ENCODE measurements at places on chromosomes 3 and 15.

GRCh38 chr3:196232154-196232881 is 16.0 kb downstream of the SLC51A start:
- DNase-seq: no peak

DNA sequence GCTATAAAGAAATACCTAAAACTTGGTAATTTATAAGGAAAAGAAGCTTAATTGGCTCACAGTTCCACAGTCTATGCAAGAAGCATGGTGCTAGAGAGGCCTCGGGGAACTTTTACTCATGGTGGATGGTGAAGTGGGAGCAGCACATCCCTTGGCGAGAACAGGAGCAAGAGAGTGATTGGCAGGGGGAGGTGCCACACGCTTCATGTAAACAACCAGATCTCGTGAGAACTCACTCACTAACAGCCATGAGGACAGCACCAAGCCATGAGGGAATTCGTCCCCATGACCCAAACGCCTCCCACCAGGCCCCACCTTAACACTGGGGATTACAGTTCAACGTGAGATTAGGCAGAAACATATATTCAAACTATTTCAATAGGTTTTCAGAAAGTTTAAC is 28.0 kb downstream of the GABRB3 start:
- DNase-seq: no peak

DNA sequence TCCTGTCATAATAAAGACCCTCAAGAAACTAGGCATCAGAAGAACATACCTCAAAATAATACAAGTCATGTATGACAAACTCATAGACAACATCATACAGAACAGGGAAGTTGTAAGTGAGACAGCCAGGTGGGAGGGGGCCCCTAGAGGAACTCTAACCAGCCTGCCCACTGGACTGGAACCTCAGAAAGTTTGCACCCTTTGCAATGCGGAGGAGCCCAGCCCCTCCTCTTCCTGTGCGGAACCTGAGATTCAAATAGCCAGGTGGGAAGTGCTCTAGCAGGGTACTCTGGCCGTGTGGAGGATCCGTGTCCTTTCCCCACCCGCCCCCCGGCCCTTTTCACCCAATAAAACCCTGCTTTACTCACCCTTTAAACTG is 387.0 kb upstream of the CBLB start:
- no peak for DNase-seq

- DNase-seq: no peak
These were observed 11.8 kb downstream of the KLF13 start for GRCh38 chr15:31338318-31338878.

DNA sequence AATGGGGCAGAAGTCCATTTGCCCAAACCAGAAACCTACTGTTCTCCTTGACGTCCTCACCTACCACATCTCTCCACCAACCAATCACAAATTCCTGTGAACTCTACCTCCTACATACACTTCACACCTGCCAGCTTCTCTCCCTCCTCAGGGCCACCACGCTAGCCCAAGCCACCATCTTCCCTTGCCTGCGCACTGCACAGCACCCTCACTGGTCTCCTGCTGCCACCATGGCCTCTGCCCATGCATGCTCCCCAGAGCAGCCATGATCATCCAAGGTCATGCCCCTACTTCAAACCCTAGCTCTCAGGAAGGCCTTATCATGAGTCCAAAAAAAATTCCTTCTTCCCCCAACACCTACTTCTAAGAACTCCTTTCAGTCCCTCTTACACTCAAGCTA is 1.1 kb upstream of the EPHB3 start:
- no peak for DNase-seq

DNA sequence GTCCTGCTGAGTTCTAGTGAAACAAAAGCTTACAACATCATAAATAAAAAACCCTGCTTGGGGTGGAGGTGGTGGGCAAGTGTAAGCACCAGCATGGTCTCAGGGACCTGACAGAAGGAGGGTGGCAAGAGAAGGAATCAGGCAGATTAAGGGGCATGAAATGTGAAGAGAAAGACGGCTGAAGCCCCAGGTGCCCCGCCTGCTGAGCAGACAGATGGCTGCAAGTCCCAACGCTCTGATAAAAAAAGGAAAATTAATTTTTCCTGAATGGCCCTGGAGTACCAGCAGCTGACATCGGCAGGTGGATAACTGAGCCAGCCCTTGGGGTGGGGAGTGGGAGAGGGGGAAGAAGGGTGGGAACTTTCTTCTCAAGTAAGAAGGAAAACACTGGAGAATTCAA is 137.9 kb downstream of the XXYLT1 start:
- DNase-seq: no peak

DNA sequence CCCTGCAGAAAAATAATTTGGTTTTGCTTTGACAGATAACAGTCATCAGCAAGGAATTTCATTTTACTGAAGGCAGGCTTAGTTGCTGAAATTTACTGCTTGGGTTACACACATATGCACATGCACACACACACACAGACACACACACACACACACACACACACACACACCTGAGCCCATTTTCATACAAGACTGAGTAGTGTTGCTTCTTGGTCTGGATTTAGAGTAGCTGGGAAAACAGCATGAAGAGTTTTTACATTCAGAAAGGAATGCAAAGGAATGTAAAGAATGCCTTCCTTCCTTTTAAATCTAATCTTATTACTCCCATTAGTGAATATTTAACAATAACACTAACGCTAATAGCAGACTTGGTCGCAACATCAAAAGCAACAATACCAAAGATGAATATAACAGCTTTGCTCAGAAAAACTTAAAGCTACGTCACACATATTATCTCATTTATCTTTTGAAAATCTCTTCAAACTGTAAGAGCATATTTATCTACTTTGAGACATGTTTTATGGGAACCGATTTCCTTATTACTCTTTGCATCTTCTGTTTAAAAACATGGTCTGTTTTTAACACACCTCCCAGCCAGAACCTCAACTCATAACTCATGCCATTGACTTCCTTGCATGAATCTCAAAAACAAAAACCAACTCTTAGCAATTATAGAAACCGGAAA is 32.5 kb downstream of the RFTN1 start:
- DNase-seq: no peak

- no peak for DNase-seq
These were observed 60.2 kb upstream of the ABHD2 start for GRCh38 chr15:89028036-89028435.

DNA sequence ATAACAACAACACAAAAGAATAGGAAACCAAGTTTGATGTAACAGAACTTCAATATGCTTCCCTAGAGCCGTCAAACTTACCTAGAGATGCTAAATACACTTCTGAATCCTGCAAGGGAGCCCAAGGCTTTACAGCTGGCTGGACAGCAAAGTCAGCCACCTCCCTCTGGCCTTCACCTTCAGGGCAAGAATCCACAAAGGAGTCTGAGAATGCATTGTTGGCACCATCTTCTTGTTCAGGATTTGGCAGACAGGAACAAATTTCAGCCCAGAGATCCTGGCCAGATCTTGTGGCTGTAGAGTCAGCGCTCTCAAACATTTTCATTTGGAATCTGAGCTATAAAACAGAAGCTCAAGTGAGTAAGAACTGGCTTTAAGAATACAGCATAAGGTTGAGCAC is 2.2 kb downstream of the CCDC32 start:
- DNase-seq: no peak

DNA sequence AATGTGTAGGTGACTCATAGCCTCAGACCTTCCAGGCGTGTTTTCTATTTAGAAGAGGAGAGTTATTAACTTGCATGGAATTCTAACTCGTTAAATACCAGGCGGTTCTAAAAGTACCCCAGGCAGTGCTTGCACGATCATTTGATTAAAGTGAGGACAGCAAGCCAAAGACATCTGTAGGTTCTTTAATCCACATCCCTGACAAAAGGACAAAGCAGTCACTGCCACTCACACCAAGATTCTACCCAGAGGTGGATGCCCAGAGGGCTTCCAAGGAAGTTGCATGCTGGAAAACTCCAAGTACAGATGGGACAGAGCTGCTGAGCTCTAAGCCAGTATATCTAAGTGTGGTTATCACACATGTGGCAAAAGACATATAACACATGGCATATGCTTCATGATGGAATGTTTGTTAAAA is 372.1 kb downstream of the ROBO2 start:
- DNase-seq: no peak

DNA sequence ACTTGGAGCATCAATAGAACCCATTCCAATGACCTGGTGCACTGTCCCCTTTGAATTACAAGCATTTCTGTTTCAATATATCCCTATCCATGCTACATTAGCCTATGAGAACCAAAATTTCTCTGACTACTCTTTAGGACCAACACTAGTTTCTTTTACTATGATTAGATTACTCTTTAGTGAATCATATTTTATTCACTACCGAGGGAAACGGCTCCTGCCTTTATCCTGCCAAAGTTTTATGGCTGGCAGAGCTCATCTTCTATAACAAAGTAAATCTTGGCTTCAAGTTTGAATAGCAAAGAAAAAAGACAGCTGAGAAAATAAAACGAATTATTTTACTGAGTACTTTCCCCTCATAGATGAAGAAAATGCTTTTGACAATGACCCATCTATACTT is 120.9 kb downstream of the SLC9A9 start:
- DNase-seq: no peak

DNA sequence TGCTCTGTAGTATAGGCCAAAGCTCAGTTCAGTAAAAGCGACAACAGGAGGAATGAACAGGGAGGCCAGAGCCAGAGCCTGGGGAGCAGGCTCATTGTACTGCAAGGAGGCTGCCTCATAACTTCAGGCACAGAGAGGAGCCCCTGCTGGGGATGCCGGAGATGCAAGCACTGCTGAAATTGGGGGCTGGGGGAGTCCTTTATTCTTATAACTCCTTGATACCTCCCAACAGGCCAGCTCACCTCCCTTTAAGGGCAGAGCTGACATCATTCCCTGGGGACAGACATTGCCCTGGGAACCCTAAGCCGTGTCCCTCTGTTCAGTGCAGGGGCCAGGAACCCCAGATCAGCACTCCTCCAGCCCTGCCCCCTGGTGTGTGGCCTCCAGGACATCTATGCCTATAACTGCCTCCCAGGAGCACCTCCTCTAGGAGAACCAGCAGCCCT is 83.8 kb upstream of the MRPS22 start:
- DNase-seq: no peak

DNA sequence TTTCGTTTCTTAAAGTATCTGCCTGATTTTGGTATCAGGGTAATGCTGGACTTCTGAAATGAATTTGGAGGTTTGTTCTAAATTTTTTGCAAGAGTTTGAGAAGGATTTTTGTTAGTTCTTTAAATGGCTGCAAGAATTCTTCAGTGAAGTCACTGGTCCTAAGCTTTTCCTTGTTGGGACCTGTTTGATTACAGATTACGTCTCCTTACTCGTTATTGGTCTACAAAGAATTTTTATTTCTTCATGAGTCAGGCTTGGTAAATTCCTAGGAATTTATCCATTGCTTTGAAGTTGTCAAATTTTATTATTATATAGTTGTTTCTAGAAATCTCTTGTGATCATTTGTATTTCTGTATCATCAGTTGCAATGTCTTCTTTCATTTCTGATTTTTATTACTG is 196.0 kb downstream of the DPH6 start:
- no peak for DNase-seq

GRCh38 chr3:172608575-172608974 is 85.3 kb upstream of the TNFSF10 start:
- DNase-seq: no peak

DNA sequence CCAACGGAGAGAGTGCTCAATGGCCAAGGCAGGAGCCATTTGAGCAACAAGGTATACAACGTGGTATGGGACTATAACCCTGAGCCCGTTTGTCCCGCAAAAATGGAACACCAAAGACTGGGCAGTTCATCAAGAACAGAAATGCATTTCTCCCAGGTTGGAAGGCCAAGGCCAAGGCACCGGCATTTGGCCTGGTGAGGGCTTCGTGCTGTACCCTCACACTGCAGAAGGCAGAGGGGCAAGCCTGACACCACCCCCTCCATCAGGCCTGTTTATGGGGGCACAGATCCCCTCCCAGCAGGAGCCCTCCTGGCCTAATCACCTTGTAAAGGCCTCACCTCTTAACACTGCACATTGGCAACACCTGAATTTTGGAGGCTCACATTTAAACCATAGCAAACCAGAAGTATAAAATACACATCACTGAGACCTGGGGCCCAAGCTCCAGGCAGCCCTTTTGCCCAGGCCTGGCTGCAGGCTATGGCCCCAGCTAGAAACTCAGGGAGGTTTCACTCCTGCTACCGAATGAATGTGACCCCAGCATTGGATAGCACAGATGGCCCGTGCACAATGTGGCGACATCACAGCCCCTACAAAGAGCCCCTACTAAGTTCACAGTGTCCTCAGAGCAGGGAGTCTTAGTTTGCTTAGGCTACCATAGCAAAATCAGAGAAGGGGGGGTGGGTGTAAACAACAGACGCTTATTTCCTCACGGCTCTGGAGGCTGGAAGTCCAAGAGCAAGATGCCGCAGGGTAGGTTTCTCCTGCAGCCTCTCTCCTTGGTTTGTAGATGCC is 47.1 kb downstream of the KLF15 start:
- no peak for DNase-seq

DNA sequence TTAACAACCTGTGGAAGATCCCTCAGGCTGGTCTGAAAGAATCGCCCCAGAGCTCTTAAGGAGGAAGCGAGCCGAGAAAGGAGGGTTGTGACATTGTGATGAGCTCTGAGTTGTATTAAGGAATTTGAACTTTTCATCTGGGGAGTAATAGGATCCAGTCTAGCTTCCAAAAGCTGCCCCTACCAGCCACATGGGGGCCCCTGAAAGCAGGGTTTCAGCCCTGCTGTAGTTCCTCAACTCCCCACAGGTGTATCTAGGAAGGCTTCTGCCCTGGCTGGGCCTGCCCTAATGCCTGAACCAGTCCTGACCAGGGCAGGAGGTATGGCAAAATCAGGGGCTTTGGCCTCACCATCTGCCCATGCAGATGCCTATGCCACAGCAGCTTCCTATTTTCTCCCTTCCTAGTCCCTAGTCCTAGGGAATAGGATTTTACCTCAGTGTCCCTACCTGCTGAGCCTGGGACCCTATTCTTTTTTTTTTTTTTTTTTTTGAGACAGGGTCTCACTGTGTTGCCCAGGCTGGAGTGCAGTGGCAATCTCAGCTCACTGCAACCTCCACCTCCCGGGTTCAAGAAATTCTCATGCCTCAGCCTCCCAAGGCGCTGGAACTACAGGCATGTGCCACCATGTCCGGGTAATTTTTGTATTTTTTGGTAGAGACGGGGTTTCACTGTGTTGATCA is 5.0 kb upstream of the AP3S2 start:
- peak; percentile 10 for DNase-seq

- no peak for DNase-seq
These were observed 14.3 kb upstream of the CACNA2D2 start for GRCh38 chr3:50517721-50518206.

- no peak for DNase-seq
These were observed 72.6 kb downstream of the PLSCR2 start for GRCh38 chr3:146396792-146397191.

GRCh38 chr15:76337059-76337695 is 604 bp downstream of the ISL2 start:
- no peak for DNase-seq

DNA sequence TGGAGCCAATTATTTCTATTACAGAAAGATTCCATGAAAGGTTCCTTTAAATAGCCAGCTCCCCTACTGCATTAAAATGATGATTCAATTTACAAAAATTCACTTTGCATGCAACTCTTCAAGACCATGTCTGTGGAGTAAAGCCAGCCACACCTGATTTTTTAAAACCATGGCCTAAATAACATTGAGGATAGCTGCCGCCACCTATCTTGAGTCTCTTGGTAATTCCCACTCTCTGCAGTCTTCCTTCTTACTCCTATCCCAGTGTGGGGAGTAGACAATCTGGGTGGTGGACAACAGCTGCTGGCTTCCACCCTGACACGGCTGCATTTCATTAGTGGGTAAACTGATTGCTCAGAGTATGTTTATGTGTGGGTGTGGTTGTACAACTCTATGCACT is 10.7 kb downstream of the LRTM1 start:
- DNase-seq: no peak

Data from caudate nucleus (tissue), 63 donors.